ENCODE measurements at places on chromosomes 11 and 22.

GRCh38 chr11:61378713-61379313, 13.6 kb upstream of the TMEM216 start:
- no peak for DNase-seq

GRCh38 chr11:15430381-15430780, 315.7 kb downstream of the INSC start:
- DNase-seq, result no peak

GRCh38 chr11:35934981-35935380, 8.9 kb upstream of the LDLRAD3 start:
- DNase-seq, result no peak

GRCh38 chr11:130159657-130160497, at the start of gene ST14:
Gene ST14 (plus strand): TSS chr11:130159782. CDS start chr11:130159980, 198 bp downstream.
- DNase-seq, result no peak

- peak; percentile 86 for DNase-seq
Observed at GRCh38 chr11:78798663-78799062, 224.0 kb upstream of the NARS2 start.

GRCh38 chr11:17743808-17744119, 9.2 kb downstream of the KCNC1 start:
- no peak for DNase-seq

DNA sequence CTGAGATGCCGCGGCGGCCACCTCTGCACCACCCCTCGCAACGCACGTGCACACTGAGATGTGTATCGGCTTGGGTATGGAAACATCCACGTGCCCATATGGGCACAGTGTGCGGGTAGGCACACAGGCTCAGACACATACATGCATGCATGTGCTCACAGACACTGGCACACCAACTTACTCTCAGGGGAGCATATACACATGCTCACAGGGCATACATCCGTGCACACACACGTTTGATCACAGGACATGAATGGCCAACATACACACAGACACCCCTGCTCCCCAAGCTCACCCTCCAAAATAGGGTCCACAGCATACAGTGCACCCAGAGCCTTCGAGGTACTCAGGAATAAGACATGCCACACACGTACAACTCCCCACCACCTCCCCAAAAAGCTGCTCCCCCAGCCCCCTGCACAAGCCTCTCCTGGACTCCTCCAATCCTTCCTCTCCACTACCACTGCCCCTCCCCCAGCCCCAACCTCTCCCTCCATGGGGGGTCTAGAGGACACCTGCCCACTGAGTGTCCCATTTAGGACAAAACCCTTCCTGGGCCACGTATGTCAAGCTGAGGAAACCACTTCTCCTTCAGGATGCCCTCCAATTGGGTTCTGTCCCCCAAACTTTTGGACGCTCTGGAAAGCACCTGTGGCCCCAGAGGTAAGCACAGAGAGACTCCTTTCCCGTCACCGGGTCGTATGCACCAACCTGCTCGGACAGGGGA, 53.1 kb downstream of the SLC22A12 start:
- DNase-seq, result no peak

DNA sequence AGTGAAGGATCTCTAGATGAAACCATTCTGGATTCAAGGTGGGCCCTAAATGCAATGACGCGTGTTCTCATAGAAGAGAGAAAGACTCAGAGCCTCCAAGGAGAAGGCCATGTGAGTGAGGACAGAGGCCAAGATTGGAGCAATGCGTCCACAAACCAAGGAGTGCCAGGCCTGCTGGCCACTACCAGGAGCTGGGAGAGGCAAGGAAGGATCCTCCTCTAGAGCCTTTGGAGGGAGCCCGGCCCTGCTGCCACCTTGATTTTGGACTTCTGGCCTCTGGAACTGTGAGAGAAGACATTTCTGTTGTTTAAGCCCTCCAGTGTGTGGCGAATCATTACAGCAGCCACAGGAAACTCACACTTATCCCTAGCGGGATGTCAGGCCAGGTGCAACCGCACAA, 52.7 kb upstream of the SHANK2 start:
- no peak for DNase-seq

DNA sequence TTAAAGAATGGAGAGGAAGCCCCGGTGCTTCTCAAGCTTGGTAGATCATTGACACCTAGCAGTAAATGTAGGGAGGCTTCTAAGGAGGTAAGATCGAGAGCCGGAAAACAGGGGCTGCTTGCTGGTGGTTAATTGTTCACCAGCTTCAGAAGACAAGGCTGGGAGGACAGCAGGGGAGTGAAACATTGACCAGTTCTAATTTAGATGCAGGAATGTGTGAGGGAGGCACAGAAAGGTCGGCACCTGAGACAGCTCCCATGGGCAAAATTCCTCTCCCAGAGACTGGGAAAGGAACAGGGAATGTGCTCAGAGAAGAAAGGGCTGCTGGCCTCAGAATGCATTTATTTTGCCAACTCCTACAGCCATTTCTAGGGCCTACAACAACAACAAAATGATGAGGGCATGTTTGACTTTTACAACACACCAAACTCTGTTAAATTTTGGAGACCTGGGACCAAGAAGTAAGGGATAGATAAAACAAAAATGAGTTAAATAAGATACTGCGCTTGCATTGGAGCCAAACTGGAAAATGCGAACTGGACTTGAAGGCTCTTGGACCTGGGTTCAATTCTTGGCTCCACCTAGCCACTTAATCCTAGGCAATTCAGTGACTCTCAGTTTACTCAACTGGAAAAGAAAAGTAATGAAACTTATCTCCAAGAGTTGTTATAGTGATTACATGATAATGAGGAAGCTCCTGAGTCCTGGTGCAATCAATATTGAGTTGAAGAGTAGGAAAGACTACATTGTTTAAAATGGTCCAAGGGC, 31.0 kb downstream of the FZD4 start:
- DNase-seq, result no peak

- DNase-seq, result no peak
Observed at GRCh38 chr22:35310556-35311550, 11.2 kb downstream of the TOM1 start.

All from Ammon's horn (tissue), 1 donor.